ENCODE measurements at places on chromosomes 1 and 21.

GRCh38 chr1:38872401-38873026, 634 bp downstream of the MYCBP start:
- DNase-seq, result no peak

- DNase-seq, result no peak
These were observed at the start of gene FAM89A for GRCh38 chr1:231040019-231040799. FAM89A (minus strand) TSS chr1:231040254; CDS start chr1:231040211, 43 bp downstream.

- no peak for DNase-seq
These were observed 17.4 kb upstream of the CD1D start for GRCh38 chr1:158163000-158163947.

- no peak for DNase-seq
These were observed 138.1 kb upstream of the MAGI3 start for GRCh38 chr1:113252166-113252565.

DNA sequence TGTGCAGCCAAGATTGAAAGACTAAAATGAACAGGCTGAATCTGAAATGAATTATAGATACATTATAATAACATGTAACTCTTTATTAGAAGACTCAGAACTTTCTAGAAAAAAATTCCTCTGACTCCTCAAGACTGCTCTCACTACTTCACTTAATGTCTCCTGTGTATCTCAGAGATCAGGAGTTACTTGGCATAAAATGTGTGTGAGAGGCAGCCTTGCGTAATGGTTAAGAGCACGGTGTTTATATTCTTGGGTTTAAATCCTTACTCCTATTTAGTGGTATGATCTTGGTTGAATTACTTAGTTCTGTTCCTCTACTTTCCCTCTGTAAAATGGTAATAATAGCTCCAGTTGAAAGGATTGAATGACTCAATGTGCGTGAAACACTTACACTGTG, 634.9 kb downstream of the LTN1 start:
- no peak for DNase-seq

- DNase-seq, result no peak
These were observed 3.3 kb upstream of the CD55 start for GRCh38 chr1:207318072-207318619.

- no peak for DNase-seq
These were observed 24.2 kb upstream of the PHGDH start for GRCh38 chr1:119687434-119688079.

DNA sequence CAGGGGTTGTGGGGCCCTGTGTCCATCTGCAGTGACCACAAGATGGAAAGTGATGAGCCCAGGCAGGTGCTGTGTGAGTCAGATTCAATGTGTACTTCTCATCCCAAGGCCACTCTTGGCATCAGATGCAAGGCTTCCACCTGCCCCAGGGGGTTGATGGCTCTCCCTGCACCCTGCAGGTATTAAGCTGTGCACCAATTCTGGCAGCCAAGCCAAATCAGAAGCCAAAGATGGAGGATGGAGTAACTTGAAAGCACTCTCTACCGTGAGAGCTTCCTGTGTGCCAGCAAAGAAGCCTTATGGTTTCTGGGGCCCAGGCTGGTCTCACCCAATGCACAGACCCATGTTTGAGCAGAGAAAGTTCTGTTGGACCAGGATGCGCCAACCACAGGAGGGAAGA, 44.3 kb upstream of the TENT5C start:
- no peak for DNase-seq

- DNase-seq, result no peak
These were observed 3.9 kb downstream of the INKA2 start for GRCh38 chr1:111735321-111735720.

DNA sequence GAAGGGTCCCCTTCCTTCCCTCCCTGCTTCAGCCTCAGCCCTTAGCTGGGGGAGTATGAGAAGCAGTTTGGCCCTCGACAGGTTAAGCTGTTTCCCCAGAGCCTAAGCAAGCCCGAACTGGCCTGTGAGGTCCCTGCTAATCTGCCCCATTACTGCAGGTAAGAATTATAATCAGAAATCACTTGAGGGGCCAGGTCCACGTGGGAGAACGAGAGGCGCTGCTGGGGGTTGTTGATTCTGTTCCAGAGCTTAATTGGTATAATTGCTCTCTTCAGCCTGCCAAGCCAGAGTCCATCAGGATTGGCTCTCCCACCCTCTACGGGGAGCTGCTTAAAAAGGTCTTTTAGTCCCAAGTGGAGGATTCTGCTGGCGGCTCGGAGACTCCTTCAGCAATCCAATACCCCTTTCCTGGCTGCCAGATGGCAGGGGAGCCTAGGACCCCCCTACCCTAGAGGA, 70.8 kb downstream of the UBE2T start:
- no peak for DNase-seq

DNA sequence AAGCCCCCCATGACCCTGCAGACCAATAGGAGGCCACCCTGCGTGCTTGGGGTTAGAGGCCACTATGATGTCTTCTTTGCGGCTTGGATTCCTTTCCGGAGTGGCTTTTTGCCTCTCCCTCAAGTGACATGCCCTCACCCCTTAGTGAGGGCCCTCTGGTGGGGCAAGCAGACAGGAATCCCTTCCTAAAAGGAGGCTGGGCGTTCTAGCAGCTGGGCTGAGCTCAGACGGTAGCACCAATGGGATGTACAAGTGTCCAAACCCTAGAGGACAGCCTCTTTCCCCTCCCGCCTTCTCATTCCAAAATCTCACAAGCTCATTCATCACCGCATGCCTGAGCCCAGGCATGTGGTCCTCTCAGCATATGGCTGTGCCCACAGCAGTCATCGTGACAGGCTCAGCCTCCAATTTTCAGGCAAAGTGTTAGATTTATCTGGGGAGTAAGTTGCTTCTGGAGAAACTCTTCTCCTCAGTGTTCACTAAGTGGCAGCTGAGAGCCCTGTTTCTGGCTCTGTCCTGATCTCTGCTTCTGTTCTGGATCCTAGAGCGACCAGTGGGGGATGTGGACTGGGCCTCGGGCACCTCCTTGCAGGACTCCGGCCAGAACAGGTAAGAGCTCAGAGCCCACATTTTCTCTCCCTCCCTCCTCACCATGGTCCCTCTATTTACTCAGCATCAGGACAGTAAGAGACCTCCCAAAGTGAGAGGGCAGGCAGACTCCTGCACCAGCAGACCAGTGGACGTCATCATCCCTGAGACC, 4.8 kb downstream of the KIAA1614 start:
- no peak for DNase-seq

DNA sequence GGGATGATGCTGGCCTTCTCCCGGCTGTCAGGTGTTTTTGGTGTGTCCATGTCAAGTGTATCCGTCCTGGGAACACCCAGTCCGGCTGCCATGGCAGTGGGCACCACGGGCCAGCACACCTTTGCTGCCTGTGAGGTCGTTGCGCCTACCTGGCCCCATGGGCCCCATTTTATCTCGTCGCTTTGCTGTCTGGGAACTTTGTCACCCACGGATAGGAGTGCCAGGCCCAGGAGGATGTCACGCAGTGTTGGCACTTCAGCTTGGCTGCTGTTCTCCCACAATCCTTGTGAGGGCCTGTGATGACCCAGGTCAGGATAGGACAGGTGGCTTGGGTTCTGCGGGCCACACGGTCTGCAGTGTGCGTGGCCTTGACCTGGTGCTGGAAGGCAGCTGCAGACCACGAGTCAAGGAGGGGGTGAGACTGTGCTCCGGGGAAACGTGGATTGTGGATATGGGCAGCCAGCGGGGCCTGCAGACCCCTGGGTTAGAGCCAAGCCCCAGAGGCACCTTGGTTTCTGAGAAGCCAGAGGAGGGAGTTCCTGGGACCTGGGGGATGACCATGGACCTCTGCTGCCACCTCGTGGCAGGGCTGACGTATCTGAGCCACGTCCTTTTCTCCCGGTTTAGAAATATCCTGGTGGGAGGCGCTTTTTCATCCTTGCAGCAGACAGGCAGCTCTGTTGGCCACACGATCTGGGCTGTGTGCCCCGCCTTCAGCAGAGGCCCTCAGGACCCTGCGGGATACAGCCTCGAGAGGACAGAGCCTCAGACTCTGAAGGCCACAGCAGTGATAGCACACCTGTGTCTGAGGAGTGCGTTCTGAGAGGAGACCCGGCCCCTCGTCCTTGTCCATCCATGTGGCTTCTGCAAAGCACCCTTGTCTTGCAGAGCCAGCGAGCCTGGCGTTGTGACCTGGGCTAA, 161.1 kb upstream of the COL6A1 start:
- no peak for DNase-seq

GRCh38 chr1:2999571-2999970, 21.7 kb upstream of the ACTRT2 start:
- no peak for DNase-seq

GRCh38 chr21:42836767-42837301, 42.5 kb downstream of the WDR4 start:
- DNase-seq, result no peak

GRCh38 chr1:213122514-213122929, 71.5 kb downstream of the RPS6KC1 start:
- no peak for DNase-seq

DNA sequence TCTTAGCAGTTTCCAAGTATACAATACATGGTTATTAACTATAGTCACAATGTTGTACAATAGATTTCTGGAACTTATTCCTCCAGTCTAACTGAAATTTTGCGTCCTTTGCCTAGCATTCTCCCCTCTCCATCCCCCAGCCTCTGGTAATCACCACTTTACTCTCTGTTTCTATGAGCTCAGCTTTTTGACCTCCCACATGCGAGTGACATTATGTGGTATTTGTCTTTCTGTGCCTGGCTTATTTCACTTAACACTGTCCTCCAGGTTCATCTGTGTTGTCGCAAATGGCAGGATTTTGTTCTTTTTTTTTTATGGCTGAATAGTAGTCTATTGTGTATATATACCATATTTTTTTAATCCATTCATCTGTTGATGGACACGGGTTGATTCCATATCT, 43.9 kb upstream of the CD101 start:
- no peak for DNase-seq

DNA sequence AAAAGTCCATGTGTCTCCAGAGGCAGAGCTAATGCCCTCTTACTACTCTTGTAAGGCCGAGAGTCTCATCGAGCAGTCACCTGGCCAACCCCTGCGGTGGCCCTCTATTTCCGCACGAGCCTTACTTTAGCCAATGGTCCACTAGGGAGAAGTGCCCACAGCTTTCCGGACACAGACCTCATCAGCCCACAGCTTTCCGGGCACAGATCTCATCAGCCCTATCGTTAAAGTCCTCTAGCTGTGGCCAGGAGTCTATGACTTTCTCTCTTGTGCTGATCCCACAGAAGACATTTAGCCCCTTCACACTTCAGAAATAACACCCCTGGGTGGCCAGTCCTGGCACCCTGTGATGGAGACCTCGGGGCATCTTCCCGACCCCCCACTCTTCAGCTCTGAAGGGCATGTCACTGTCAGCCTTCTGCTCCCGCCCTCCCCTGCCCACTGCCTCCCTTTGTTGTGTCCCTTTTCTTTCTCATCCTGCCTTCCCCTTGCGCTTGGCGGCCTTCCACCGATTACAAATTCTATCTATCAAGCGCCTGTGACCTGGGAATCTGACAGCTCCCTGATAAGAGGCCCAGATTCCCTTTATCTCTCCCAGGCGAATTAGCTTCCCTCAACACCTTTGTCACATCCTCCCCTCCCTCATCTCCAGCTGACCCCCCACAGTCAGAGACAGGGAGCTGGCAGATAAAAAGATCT, 161.0 kb downstream of the PLXNA2 start:
- DNase-seq, result no peak

DNA sequence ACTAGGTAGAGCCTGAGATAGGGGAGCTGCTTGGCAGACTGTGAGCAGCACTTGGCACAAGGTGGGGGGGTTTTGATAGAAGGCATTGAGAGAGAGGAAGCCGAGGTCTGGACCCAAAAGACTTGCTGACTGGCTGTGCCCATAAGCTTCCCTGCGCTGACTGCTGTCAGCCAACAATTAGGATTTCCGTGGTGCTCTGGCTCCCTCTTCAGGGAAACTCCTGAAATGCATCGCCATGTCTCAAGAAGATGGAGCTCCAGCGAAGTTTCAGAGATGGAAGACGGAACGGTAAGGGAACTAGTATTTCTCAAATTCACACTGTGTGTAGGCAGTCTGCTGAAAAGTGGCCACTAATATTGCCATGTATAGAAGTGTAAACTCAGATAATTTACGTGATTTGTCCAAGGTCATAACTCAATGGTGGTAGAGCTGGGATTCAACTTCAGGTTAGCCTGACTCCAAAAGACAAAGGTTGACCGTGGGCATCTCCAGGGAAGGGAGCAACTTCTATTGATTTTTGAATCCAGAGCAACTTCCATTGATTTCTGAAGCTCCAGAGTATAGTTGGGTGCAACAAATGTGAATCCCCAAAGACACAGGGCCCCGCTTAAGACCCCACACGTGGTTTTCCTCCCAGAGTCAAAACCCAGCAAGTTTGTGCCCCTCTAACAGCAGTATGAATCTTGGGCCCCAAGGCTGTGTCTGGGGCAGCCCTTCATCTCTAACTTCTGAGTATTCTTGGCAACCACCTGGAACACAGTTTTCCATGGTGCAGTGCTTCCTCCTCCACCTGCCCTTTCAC, 44.5 kb upstream of the CRNN start:
- DNase-seq, result no peak

GRCh38 chr1:201594575-201595245, 55.8 kb downstream of the NAV1 start:
- DNase-seq, result no peak

GRCh38 chr1:93844262-93845045, 34.6 kb downstream of the DNTTIP2 start:
- no peak for DNase-seq

DNA sequence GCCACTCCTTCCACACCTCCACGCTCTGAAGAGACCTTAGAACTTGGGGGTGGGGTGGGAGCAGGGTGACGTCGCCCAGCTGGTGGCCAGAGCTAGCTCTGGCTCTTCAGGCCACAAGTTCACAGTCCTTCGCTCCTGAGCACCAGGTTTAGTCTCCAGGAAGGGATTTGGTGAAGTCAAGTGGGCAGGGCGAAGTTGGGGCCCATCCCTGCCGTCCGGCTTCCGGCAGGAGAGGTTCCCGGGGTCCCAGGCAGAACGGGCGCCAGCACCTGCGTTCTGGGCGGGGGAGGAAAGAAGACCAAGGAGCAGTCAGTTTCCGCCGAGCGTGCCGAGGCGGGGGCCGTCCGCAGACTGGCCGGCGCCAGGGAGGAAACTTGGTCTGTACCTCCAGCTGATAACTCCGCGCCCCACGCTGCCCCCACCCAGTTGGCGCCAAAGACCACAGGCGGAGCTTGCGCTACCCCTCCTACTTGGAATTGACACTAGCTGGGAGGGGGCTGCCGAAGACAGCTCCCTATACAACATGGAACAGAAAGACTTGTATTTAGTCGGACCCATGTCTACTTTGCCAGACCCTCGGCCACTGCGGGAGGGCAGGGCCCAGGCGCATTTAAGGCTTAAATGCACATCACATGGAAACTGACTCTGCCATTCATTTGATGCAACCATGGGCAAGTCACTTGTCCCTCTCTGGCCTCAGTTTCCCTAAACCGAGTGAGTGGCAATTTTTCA, 995 bp downstream of the ID3 start:
- DNase-seq, result no peak

- DNase-seq, result no peak
These were observed 16.0 kb downstream of the TYW3 start for GRCh38 chr1:74748960-74749359.

Data from esophagus squamous epithelium (tissue), 5 donors.